ENCODE measurements at places on chromosomes 6 and 20.

DNA sequence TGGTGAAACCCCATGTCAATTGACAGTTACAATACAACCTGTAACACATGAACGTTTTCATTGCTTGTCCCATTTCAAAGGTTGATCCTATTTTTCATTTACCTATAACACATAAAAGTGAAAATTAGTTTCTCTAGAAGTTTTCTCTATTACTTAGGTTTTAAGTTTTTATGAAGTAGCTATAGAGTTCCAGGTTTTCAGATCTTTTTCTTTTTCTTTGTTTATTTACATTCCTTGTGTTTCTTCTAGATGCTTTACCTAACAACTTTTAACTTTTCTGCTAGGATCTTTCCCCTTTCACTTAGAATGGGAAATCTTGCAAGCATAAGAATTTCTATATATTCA, 232.6 kb downstream of the PLCB1 start:
- no peak for DNase-seq

- DNase-seq = no peak
Measured at GRCh38 chr6:53484476-53485280, 60.2 kb downstream of the GCLC start.

DNA sequence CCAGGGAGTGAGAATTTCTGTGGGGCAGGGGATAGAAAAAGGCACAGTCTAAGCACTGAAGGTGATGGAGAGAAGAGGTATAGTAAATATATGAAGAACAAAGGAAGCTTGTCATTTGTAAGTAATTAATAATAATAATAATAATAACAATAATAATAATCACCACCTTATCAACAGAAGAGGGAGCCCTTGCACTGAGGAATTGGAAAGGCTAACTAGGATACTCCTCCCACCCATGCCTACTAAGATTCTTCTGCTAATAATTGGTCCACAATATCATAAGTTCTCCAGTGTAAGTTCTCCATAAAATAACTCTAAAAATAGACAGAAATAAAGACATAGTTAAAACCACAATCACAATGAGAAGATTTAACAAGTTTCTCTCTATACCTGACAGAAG, 912 bp upstream of the OR12D3 start:
- no peak for DNase-seq

GRCh38 chr6:37673436-37673835, 24.2 kb downstream of the MDGA1 start:
- no peak for DNase-seq

DNA sequence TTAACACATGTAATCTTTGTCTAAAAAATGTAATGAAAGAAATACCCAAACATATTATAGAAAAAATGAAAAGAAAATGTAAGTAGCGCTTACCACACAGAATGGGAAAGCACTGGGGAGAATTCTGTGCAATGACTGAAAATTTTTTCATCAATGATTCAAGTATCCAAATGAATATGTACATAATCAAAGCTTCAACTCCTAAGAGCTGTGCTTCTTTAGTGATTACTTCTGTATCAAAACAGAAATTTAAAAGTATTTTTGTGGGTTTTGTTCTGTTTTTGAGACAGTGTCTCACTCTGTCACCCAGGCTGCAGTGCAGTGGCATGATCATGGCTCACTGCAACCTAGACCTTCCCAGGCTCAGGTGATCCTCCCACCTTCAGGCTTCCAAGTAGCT, 13.7 kb downstream of the LMBRD1 start:
- no peak for DNase-seq

DNA sequence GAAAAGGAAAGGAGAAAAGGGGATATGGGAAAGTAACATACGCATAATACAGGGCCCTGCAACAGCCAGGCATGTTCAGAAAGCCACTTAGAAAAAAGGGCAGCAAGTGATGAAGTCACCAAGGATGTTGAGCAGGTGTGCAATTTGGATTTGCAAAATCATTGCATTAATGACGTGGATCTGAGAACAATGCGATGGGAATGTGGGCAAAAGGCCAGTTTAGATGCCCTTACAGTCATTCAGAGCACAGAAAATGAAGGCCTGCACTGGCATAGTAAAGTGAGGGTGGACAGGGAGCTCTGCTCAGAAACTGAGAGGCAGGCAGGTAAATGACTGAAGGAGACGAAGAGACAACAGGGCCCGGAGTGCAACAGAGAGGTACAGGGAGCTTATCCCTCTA, 123.7 kb upstream of the NHSL1 start:
- DNase-seq = no peak

DNA sequence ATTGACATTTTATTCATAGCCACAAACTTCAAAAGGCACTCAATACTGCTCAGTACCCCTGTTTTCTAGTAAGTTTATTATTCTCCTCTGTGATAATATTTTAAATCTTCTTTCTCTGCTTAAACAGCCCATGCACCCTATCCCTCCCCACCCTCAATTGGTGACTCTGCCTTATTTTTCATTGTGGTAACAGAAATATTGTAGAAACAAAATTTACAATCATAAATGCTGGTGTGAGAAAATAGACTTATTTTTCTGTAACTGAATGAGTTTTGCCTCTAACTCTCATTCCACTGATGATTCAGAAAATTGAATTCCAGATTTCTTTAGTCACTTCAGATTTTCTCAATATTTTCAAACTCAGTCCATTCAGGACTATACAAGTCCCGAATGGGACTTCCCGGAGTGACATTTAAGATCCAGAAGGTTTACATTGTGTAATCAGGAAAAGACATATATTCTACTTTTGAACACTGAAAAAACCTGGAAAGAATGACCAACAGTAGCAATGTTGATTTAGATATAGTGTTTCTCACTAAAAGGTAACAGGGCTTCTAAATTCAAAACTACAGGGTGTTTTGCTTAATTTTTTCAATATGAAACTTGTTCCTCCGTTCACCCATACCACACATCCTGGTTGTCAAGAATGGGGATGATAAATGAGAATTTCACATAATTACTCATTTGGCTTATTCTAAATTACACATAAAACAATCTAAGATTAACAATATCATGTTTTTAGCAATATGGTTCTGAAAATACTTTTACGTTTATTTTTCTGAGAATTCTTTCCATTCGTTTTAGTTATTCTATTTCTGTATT, 34.8 kb upstream of the UST start:
- DNase-seq = no peak

GRCh38 chr6:13561624-13562267, 12.7 kb upstream of the SIRT5 start:
- DNase-seq = no peak

GRCh38 chr6:37492236-37492972, 7.3 kb downstream of the CCDC167 start:
- no peak for DNase-seq

DNA sequence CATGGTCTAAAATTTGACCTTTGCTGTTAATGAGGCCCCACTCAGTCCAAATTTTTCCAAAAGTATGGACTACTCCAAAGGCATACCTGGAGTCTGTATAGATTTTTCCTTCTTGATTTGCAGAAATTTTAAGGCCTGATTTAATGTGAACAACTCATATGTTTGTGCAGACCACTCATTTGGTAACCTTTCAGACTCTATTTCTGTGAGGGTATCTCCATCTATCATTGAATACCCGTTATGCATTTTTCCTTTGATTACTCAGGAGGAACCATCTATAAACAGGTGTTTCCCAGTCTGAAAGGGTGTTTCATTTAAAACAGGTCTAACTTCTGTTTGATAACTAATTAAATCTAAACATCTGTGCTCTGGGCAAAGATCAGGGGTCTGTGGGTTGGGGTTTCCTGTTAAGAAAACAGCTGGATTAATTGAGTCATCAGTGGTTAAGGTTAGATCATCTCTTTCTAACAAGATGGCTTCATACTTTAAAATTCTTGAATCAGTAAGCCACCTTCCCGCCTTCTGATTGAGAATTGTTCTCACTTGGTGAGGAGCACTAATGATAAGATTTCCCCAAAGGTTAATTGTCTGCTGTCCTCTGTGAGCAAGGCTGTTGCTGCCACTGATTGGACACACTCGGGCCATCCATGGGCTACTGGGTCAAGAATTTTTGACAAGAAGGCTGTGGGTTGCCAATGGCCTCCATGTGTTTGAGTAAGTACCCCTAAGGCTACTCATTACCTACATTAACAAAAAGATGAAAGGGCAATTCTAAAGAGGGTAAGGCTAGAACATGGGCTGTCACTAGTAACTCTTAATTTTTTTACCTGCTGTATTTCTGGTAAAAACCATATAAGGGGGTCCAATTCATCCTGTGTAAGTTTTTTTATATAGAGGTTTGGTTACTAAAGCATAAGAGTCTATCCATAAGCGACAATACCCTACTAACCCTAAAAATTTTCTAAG, 24.1 kb downstream of the HLA-B start:
- DNase-seq = no peak

DNA sequence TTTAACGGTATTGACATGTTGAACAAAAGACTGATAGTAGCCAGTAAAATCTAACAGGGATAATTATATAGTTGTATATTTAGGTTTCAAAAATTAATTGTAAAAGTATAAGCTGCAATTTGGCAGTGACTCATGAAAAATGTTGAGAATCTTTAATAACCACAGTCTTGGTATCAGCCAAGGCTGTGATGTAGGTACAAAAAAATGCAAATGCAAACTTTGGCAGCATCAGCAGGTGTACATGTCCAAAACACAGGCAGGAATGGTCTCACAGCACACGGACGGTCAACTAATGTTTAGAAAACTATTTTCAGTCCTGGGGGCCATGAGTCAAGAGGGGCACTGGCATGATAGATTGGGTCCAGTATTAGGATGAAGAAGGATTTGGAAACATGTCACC, 58.5 kb upstream of the BEND3 start:
- DNase-seq = no peak

DNA sequence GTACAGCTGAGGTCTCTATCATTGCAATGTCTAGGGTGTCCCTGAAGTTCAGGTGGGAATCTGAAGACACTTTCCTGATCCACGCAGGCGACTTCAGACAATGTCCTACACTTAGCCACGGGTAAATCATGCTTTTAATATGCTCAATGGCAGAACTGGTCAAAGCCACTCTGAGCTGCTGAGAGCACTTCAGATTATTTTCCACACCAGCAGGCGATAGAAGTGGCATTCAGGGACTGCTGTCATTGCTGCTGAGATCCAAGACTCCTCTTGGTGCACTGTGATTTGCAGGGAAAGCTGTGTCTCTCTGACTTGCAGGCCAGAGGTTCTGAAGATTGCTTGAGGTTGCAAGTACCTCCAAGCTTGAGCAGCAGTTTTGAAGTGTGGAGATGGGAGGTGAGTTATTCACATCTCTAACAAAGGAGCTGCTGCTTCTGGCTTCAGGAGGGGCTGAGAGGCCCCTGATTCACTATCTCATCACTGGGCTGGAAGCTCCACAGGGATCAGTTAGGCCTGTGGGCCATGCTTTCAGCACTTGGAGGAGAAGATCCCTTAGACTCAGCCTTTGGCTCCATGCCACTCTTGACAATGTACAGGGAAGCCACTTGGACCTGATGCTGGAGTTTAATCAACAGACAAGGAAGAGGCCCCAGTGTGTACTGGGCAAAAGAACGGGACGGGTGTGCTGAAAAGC, 2.9 kb upstream of the SSTR4 start:
- no peak for DNase-seq

DNA sequence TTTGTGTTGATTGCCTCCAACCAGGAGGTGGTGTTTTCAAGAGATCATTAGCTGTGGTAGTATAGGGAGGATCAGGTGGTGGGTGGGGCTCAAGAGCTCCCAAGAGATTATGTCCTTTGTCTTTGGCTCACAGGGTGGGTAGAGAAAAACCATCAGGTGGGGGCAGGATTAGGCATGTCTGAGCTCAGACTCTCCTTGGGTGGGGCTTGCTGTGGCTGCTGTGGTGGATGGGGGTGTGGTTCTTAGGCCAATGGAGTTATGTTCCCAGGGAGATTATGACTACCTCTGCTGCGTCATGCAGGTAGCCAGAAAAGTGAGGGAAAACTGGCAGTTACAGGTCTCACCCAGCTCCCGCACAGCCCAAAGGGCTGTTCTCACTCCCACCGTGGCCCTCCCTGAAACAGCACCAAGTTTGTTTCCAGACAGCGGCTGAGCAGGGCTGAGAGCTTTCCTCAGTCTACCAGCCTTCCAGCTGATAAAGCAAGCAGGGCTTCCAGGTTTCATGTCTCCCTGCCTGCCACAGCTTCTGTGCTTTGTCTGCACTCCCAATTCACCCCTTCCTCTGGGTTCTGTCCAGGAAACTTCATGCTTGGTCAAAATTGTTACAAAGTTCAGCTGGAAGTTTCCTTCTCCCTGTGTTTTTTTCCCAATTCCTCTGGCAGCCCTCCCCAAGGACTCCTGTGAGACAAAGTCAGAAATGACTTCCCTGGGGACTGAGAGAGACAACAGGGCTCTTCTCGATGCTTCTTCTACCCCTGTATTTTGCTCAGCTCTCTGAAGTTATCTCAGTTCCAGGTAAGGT, 481.1 kb upstream of the MAN1A1 start:
- DNase-seq = no peak

DNA sequence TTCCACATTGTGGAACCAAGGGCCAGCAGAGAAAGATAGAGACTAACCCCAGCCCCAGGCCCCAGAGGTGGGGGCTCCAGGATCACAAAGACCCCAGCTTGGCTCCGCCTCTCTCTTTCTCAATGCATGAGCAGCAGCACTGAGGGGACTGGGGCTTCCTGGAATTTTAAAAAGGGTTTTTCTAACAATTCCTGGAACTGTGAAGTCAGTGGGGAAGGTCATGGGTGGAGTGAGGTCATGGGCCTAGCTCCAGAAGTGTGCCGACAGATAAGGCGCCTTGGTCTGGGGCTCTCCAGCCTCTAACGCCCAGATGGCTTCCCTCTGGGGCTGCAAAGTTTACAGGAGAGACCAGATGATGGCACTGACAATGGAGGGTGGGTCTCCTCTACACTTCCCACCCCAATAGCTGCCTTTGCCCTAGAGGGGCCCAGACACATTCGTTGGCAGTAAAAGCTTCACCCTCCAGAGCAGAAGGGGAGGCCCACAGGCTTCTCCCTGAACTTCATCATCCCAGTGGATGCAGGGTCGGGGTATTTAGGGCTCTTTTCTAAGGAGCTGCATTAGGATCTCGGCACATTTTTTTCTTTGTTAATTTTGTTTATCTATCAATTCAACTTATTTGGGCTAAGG, 46.9 kb upstream of the CD93 start:
- no peak for DNase-seq

- DNase-seq = no peak
Measured at GRCh38 chr6:2746557-2747061, 4.1 kb downstream of the MYLK4 start.

DNA sequence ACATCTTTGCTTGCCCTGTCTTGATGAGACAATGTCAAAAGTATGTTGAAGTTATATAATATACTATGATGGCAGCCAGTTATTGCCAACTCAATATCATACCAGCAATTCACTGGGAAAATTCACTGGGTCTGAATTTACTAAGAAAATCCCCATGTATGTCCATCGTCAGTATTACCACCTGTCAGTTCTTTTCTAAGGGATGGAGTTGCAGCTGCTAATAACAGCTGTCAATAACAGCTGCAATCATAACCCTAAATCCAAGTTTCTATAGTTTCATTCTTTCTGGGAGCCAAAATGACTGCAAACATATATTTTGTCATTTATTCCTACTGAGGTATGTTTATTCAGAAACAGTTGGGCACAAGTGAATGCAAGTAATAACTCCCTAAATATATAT, 132.6 kb upstream of the RIN2 start:
- DNase-seq = no peak
